ENCODE measurements at places on chromosomes 4 and X.
A peak's percentile ranks its signal among the peaks of the same experiment; 100 is the strongest.

GRCh38 chr4:177473991-177474390 lies 31.8 kb upstream of the AGA start:
- DNase-seq = no peak

DNA sequence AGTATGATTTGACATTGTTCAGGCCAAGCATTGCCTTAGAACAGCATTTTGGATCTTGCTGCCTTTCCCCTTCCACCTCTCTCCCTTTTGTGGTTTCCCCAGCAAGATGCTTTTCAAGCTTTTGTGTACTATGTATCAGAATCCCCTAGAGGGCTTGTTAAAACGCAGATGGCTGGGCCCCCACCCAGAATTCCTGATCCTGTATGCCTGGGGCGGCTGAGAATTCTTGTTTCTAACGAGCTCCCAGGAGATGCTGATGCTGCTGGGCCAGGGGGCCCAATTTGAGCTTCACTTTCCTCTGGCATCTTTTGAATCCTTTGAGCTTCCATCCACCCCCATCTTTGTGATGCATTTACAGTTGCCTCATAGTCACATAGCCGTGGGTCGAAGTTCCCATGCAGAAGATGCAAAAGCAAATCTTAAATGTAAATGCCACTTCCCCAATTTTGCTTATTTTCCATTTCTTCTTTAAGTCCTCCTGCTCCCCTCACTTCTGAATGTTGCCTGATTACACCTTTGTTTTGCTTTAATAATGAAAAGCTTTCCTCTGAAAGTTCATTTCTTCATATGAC lies 18.5 kb downstream of the HCCS start:
- DNase-seq = no peak

DNA sequence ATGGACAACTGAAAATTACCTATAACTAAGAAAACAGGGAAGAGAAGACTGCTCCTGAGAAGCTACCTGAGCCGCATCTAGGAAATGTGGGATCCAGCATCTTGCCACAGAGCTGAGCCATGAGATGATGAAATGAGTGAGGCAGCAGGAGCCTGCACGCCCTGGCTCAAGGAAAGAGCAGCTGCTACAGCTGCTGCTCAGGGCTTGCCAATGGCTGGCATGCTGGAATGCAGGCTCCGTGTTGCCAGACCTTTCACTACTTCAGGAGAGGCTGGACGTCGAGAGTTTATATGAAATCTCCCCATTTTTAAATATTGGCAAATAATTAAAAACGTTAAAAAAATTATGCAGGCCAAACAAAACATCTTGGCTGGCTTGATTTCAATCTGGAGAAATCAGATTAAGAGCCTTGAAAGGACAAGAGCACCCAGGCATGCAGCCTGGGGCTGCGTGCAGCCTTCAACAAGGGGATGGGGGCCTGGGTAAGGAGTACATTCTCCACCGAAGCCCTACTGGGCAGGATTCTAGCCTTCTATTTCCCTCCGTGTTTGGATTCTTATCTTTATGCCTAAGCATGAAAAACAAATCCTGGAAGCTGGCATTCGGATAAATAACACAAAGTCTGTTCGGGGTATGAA lies 227.6 kb downstream of the NR3C2 start:
- DNase-seq = no peak

GRCh38 chr4:166282081-166282770 lies 409.2 kb downstream of the TLL1 start:
- no peak for DNase-seq

DNA sequence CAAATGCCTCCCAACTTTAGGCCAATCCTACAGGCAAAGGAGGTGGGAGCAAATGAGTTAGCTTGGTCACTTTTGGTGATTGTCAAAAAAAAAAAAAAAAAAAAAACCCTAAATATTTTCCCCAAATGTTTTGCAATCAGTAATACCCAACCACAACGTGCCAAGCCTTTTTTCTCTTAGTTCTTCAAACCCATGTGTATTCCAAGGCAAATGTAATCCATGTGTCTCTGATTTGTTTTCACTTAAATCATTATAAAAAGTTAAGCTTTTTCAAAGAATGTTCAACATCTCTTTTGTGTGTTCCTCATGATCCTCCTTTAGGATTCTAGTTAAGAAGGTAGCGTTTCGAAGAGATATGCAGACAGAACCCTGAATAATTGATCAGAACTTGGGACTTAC lies 328.4 kb downstream of the PAPSS1 start:
- no peak for DNase-seq

DNA sequence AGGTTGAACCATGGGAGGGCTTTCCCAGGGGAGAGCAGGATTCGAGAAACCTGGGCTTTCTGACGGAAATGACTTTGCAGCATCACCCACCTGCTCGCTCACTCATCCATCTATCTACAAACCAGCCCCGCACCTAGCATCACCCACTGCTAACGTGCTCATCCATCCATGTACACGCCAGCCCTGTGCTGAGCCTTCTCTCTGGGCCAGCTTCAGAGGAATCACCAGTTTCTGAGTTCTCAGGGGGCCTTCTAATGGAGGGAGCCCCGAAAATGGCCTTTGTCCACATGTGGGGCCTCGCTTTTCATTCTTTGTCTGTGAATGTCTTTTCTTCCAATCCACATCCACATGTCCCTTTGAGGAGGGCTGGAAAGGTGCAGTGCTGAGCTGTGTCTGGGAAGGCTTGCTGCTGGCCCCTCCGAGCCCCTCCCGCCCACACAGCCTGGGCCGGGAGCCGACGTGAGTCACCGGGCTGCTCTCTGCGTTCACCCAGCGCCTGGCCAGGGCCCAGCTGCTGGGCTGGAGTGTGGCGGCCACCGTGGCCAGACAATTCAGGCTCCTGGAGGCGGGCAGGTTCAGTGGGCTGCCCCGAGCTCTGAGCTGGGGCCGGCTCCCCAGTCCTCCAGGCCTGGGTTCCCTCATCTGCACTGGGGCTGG lies 14.7 kb downstream of the SORCS2 start:
- DNase-seq = no peak

- DNase-seq = no peak
Observed at GRCh38 chr4:76363556-76364290, 57.2 kb downstream of the STBD1 start.

DNA sequence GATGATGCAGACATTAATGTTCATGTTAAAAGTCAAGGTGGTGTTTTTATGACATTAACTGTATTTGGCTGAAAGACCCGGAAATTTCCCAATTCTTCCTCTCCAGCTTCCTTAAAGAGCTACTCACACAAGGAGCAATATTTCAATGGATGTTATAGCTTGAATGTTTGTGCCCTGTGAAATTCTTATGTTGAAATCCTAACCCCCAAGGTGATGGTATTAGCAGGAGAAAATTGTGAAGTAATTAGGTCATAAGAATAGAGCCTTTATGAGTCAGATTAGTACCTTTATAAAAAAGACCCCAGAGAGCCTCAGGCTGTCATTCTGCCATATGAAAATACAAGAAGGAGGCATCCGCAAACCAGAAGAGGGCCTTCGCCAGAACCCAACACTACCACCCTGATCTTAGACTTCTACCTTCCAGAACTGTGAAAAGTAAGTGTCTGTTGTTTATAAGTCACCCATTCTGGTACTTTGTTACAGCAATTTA lies 3.6 kb downstream of the TLR1 start:
- DNase-seq = no peak

DNA sequence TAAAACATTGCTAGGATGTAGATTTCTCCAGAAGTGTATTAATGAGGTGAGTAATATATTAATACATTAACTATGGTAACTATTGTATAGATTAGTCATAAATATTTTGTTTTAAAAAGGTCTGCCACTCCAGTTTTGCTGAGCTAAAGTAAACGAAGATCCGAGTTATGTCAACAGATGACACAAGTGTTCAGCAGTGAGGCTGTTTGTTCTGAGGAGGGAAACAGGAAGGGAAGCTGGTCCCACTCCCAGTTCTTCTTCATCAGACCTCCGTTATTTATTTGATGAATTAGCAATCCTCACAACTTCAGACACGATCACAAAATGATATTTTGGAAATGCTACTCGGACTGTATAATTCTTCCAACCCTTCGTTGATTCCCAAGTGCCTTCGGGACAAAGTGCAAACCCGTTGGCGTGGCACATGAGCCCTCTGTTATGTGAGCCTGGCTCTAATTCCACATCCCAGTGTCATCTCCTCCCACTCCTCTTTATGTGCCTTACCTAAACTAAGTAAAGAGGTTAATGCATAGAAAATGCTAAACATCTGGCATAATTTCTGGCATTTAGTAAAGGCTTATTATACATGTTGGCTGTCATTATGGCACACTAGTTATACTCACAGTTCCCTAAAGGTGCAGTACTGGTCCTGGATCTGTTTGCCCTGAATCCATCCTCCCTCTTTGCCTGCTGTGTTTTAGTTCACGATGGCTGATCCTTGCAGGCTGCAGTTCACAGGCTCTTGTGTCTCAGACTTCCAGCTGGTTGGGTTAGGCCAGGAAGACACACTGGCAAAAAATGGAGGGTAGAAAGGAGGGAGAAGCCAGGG lies 190.6 kb upstream of the LNX1 start:
- DNase-seq = no peak

DNA sequence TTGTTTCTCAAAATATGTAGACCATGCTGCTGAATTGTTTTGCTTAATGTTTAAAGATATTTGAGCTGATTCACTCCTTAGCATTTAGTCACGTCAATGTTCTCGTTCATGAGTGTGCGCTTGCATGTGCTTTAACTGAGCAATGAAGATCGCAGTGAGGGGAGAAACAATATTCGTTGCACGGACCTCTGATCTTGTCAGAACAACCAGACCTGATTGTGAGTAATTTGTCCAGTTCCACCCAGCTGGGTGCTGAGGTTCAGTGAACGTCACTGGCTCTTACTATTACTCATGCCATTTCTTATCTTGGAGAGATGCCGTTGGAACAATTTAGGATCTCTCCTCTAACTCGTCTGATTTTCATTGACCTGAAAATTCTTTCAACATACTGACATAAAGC lies 15.0 kb upstream of the PRKX start:
- no peak for DNase-seq

DNA sequence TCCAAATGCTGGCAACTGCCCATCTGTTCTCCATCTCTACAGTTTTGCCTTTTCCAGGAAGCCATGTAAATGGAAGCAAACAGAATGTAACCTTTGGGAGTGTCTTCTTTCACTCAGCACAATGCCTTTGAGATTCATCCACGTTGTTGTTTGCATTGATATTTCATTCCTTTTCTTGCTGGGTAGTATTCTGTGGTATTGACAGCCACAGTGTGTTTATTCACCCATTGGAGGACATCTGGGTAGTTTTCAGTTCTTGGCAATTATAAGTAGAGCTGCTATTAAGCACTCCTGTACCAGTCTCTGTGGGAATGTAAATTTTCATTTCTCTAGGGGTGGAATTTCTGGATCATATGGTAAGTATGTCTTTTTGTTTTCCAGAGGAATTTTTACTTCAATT lies 194.3 kb upstream of the RPS6KA3 start:
- DNase-seq = no peak

GRCh38 chr4:174631901-174632758 lies 109.8 kb upstream of the HPGD start:
- peak; percentile 6 for DNase-seq

- DNase-seq = no peak
Observed at GRCh38 chrX:123713434-123713833, 19.4 kb downstream of the THOC2 start.

DNA sequence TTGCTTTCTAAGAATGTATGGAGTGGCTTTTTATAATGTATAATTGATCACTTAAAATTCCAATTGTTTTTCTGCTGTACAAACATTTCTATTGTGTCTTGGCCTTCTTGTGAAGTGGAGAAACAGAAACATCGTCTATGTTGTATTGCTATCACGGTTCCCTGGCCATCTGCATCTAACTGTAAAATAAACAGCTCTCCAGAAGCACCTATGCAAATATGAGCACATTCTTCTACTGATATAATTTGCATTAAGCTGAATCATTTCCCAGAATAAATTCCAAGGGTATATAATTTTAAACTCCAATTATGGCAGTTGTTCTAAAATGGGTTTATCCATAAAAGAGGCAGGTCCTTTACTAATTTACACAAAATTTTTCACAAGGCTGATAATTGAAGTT lies 261.6 kb upstream of the STS start:
- DNase-seq = no peak

GRCh38 chr4:1187182-1187581 lies 14.8 kb upstream of the SPON2 start:
- DNase-seq = no peak

DNA sequence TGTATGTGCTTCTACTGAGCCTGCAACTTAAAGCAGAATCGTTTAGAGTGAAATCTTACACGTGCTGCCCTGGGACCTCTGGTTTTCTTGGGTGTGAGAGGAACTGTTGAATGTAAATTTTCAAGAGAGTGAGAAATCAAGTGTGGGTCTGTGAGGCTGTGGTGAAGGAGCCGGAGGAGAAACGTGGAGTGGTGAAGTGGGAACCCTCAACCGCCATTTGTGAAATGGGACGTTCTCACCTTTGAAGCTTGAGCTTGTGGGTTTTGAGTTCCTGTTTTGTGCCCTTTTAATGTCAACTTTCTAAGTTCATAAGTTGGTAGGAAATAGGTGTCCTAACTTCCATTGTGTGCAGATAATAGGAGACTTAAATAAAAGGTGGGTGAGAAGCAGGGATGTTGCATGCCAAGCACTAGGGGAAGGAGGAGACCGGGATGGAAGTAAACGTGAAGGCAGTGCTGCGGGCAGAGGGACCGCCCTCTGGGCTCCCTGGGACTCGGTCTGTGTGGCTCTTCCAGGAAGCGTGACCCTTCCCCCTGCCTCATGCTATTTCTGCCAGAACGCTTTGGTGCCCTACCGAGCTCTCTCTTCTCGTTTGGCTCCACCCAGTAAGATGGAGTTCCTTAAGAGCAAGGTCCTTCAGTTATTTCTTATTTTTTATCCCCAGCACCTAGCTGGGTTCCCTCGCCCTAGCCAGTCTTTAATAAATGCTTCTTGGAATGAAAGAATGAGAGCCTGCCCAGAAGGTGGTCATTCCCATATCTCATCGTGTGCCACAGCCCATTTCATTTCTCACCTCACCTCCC lies 56.0 kb downstream of the TMEM131L start:
- no peak for DNase-seq

- DNase-seq = peak; percentile 34
Observed at GRCh38 chr4:152949930-152950329, 13.8 kb downstream of the FHDC1 start.

- no peak for DNase-seq
Observed at GRCh38 chrX:97797076-97797475, 913.4 kb downstream of the RPA4 start.

DNA sequence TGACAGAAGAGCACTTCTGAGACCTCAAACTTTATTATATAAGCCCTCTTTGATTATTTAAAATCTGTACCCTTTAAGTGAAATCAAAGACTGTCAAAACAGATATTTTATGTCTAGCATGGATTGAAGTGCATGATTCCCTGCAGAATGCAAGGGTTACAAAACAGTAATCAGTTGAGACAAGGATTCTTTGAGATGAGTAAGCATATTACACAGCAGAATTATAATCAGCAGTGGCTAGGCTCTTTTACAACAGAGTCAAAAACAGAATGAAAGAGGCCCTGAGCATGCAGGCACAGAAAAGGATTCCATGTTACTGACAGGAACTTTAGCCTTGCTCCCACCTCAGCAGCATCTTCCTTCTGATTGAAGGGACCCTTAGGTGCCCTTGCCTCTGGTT lies 487.9 kb upstream of the GALNT7 start:
- no peak for DNase-seq

DNA sequence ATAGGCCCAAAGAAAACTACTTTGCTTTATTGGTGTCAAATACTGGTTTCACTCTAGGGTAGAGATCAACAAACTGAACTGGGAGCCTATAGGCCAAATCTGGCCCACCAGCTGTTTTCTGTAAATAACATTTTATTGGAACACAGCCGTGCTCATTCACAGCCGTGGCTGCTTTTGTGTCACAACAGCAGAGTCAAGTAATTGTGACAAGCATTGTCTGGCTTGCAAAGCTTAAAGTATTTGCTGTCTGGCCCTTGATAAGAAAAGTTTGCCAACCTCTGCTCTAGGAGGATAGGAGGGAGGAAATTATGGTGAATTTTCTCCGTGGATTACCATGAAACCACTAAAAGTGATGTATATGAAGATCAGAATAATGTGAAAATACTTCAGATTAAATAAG lies 53.4 kb downstream of the GPAT3 start:
- no peak for DNase-seq

All from hematopoietic multipotent progenitor cell treated with erythropoietin and hydrocortisone succinate and interleukin-3 and kit ligand, for 15 days (in vitro differentiated cells).